NCI-H1436 (cell line): ENCODE measurements at places on chromosomes 1 and 21.

GRCh38 chr1:150528196-150528595 lies 12.6 kb downstream of the FALEC start:
- no peak for DNase-seq

DNA sequence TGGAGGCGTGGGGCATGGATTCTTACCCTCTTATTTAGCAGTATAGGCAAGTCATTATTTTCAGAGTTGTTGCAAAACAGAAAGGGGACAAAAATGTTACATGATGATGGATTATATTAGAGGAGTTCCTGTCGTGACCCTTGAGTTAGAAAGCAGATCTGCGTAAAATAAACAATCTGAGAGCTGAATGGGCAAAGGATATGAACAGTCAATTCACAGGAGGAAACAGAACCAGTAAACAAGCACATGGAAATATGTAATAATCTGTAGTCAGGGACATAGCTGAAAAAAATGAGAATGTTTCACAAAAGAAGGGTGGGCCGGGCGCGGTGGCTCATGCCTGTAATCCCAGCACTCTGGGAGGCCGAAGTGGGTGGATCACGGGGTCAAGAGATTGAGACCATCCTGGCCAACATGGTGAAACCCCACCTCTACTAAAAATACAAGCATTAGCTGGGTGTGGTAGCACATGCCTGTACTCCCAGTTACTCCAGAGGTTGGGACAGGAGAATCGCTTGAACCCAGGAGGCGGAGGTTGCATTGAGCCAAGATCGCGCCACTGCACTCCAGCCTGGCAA lies 20.9 kb downstream of the RCAN1 start:
- DNase-seq = no peak

DNA sequence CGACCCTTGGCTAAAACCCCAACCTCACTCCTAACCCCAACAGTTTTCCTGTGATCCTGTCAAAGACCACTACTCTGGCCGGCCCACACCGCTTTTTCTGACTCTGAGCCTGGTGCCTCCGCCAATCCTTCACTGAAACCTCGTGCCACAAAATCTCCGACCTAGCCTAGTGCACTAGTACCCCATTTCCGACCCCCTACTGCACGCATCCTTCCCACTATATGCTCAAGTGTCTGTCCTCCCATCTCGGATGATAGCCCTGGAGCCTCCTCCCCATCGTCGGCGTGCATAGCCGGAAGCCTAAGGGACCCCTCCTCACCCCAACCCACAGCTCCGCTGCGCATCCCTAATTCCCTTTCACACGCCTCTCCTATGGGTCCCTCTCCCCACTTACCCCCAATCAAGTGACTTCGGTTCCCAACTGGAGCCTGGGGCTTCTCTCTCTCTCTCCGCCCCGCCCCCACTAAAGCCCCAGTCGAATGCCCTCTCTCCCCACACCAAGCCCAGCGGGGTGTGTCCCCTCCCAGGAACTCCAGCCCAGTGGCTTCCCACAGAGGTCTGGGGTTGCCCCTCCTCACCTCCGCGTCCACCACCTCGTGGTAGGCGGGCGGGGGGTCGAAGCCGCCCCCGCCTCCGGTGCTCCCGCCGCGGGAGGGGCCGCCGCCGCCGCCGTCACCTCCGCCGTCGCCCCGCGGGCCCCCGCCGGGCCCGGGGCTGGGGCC lies 791 bp downstream of the USP24 start:
- DNase-seq = no peak

DNA sequence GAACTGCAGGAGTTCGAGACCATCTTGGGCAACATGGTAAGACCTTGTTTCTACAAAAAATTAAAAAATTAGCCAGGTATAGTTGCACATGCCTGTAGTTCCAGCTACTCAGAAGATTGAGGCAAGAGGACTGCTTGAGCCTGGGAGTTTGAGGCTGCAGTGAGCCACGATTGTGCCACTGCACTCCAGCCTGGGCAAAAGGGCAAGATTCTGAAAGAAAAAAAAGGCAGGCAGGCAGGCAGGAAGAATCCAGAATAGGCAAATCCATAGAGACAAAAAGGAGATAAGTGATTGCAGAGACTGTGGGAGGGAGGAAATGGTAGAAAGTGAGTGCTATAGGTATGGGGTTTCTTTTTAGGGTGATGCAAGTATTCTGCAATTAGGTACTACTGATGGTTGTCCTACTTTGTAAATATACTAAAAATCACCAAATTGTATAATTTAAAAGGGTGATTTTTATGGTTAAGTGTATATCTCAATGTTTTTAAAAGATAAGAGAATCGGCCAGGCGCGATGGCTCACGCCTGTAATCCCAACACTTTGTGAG lies 29.4 kb downstream of the ZZZ3 start:
- DNase-seq = no peak

DNA sequence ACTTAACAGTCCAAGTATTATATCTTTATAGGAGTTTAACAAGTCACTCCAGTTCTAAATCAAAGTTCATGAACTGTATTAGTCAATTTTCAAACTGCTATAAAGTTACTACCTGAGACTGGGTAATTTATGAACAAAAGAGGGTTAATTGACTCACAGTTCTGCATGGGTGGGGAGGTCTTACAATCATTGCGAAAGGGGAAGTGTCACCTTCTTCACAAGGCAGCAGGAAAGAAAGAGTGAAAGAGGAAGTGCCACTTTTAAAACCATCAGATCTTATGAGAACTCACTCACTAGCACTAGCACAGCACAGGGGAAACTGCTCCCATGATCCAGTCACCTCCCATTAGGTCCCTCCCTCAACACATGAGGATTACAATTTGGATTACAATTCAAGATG lies 70.0 kb downstream of the CLCA4 start:
- no peak for DNase-seq

DNA sequence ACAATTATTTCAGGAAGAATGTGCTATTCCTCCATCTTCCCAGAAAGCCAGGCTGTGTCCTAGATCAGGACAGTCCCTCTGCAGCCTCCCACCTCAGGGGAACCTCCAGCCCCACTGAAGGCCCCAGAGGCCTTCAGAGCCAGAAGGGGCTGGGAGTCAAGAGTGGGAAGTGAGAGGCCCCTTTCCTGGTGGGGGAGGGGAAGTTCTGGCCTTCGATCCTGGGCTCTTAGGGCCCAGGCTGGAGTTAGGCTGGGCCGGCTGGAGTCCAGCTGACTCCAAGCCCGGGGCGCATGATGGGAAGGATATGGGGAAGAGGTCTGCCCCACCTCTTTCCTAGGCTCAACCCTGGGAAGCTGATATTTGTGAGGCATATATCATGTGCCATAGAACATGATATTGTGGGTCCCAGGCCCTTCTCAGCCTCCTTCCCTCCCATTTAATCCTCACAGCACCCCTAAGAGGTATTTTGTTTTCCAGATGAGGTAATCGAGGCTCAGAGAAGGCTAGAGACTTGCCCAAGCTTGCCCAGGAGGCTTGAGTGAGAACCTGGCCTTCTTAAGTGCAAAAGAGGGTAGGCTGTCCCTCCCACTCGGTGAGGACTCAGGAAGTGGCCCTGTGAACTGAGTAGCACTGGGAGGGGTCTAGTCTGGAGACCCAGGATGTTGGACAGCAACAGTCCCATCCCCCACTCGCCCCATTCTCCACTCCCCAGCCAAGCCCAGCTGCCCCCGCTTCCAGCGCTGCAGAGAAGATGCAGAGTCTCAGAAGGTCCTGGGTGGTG lies 18.6 kb upstream of the HSPG2 start:
- DNase-seq = no peak

- DNase-seq = no peak
Measured at GRCh38 chr1:15402809-15403450, 6.8 kb upstream of the EFHD2 start.

DNA sequence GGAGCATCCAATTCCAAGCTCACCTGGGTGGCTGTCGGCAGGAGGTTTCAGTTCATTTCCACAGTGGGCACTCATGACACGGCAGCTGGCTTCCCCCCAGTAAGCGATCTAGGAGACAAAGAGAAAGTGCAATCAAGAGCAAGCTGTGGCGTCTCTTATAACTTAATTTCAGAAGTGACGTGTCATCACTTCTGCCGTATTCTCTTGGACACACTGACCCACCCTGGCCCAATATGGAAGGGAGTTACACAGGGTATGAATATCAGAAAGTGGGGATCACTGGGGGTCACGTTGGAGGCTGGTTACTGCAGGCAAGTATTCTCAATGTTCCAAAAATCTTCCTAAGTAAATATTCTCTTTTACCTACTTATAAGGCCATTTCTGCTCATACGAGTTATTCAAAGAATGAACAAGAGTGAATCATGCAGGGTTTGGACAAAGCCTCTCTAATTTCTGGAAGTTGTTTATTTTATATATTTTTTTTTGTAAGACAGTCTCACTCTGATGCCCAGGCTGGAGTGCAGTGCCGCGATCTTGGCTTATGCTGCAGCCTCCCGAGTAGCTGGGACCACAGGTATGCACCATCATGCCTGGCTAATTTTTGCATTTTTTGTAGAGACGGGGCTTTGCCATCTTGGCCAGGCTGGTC lies 46.5 kb upstream of the GREM2 start:
- no peak for DNase-seq

- no peak for DNase-seq
Measured at GRCh38 chr1:76857973-76858372, 9.3 kb upstream of the ST6GALNAC5 start.

- DNase-seq = no peak
Measured at GRCh38 chr1:77413541-77414335, 131.9 kb downstream of the AK5 start.

DNA sequence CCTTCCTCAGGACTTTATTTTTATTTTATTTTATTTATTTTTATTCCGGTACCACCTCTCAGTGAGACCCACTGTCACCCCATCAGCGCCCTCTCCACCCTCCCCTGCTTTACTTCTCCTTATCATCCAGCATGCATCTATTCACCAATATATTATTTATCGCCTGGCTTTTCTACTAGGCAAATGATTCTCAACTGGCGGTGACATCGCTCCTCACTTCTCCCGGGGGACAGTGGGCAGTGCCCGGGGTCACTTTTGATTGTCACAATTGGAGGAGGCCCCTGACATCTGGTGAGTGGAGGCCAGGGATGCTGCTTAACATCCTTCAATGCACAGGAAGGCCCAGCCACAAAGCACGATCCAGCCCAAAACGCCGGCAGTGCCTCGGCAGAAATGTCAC lies 138.7 kb downstream of the ETS2 start:
- DNase-seq = no peak

DNA sequence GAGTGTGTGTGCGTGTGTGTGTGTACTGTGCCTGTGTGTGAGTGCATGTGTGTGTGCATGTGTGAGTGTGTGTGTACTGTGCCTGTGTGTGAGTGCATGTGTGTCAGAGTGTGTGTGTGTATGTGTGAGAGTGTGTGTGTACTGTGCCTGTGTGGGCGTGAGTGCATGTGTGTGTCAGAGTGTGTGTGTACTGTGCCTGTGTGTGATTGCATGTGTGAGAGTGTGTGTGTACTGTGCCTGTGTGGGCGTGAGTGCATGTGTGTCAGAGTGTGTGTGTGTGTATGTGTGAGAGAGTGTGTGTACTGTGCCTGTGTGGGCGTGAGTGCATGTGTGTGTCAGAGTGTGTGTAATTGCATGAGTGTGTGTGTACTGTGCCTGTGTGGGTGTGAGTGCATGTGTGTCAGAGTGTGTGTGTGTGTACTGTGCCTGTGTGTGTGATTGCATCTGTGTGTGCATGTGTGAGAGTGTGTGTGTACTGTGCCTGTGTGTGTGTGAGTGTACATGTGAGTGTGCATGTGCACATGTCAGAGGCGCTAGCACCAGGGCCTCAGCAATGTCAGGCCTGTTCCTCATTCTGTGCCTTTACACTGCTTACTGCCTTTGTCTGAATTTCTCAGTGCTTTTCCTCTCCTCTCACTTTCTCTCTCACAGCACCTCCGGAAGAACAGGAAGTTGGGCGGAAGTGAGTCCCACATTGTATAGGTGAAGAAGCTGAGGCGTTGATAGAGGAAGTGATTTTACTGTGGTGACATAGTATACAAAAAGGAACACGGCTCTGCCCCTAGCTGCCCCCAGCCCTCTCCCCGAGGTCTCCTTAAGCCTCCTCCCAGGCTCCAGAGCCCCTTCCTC lies 4.9 kb downstream of the SLC5A9 start:
- DNase-seq = no peak

DNA sequence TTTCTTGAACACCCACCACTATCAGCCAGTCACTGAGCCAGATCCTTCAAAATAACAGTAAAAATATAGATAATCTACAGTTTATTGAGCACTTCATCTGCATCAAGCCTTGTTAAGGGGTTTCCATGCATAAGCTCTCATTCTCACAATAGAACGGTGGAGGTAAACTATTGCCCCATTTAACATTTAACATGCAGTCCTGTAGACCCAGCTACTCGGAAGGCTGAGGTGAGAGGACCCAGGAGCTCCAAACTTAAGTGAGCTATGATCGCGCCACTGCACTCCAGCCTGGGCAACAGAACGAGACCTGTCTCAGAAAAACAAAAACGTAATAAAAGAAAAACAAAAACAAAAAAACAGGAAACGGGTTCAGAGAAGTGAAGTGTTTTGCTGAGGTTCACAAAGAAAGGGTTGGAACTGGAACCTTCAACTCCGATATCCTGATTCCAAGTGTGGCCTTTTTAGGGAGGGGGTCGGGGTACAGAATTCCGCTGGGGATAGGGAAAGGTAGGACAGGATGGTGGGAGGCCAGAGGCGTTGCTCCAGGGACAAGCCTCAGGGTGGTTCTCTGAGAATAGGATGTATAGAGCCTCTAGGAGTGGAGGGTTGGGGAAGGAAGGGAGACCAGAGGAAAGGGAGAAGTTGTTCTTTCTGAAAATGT lies 11.6 kb upstream of the SESN2 start:
- DNase-seq = no peak

DNA sequence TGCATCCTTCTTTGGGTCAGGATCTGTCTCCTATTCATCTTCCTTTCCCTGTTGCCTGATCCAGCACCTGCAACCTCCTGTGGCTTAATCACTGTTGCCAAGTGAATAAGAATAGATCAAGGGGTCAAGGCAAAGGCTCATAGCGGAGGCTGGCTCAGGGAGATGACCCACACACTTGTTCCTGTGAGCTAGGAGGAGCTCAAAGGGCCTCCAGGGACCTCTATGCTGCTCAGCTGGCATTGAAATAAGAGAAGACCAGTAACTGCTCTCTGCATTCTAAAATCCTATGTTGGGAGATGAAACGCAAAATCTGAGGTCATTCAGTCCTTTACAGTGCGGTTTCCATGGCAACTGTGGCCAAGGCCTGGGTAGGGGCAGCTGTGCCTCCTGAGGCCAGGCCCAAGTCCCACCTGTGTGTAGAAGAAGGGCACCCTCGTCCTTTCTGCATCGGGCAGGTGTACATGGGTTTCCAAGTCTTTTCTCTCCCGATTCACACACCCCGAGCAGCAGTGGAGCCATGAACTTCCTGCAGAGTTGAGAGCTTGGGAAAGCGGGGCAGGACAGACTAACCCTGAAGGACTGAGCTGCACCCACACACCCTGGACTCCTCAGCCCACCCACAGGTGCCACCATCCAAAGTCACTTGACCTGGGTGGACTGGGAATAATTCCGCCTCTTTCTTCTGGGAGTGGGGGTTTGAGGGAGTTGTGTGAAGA lies 27.8 kb upstream of the STUM start:
- no peak for DNase-seq

DNA sequence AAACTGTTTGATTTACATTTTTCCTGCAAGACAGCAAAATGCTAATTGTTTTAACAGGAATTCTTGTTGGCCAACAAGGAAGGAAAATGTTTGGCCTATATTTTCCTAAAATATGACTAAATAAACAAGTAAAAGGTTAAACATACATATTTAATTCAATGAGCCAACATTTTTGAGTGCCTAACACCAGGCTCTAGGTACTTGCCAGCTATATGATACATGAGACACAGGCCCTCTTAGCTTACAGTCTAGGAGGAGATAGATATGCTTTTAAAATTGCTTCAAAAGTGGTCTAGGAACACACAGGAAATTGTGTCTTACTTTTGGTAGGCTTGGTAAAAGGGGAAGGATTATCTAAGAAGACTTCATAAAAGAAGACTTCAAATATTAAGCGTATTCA lies 50.9 kb downstream of the PIGK start:
- no peak for DNase-seq

GRCh38 chr1:81254560-81254959 lies 546.2 kb upstream of the ADGRL2 start:
- no peak for DNase-seq
